ENCODE measurements at places on chromosomes 12 and 14.

DNA sequence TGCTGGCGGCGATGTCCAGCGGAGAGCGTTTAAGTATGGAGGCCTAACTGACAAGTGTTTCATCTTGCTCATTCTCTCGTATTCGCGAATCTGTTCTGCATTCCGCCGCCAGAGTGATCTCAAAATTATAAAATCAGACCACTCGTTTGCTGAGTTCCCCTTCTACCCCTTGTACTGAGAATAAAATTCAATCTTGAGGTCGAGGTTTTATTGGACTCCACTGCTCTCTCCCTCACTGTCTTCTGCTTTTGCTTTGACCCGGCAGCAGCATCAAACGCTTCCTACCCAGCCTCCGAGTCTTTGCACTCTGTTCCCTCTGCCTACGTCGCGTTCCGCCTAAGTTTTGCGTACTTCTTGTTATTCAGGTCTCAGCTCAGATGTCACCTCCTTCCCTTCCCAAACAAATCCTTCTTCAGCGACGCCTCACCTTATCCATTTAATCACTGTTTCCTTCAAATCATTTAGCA, 462 bp downstream of the KNTC1 start:
- no peak for DNase-seq

DNA sequence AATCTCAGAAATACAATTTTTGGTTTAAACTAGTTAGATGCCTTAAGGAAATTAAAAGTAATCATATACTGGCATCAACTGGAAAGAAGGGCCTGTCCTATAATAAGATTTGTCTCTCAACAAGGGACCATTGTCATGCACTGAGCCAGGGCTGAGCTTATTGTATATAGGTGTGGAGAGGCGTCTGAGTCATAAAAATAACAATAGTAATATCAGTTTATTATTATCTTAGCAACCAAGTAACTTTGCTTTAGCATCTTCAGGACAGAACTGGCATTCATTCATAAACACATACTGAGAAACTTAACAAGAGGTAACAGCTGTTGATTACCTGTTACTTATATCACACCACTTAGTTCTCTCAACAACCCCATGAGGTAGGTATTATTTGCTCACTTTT, 7.1 kb downstream of the KRT75 start:
- DNase-seq: no peak

GRCh38 chr12:96809522-96809921, 97.5 kb upstream of the NEDD1 start:
- DNase-seq: no peak

DNA sequence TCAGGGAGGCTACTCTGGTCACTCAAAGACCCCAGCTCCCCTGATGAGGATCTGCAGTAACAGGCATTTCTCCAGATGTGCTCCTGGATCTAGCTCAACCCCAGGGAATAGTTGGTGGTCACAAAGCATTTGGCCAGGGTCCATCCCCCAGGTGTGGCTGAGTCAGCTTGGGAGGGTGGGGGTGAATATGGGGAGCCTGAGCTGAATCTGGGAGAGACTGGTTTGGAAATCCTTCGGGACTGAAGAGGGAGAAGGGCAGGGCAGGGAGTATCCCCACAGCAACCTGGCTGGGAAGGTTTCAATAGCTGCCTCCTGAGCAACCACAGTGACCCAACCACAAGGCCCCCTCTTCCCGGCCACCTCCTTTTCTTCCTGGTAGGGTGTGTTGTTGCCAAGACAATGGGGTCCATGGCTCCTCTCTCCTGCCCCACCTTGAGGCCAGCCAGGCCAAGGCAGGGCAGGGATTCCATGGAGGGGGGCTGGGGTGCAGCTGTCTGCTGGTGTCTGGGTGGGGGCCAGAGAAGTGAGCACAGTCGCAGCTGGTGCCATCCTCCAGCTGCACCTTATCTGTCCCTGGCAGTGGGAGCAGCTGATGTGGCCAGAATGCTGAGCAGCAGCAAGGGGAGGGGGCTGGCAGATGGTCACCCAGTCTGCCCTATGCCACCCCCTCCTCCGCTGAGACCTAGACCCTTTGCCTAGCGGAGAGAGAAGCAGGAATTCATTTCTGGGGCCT, 5.5 kb downstream of the ASIC1 start:
- no peak for DNase-seq

GRCh38 chr14:76720382-76720813, 40.9 kb upstream of the VASH1 start:
- DNase-seq: peak; percentile 93

- no peak for DNase-seq
These were observed 4.7 kb upstream of the CHST11 start for GRCh38 chr12:104452087-104452486.

DNA sequence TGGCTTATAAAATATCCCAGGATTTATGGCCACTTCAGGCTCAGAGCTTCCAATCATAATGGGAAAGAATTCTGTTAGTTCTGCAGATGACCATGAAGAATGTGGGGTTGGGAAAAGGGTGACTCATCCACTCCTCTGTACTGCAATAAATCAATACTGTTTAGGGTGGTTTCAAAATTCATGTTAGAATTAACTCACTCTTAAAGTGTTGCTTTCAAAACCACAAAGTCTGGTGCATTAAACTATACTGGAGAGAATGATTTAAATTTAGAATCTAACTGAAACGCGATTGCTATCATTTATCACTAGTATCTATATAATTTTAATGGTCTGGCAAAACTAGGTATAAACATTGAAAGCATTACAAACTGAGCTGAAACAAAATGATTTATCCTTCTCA, 798 bp downstream of the CCDC198 start:
- no peak for DNase-seq

DNA sequence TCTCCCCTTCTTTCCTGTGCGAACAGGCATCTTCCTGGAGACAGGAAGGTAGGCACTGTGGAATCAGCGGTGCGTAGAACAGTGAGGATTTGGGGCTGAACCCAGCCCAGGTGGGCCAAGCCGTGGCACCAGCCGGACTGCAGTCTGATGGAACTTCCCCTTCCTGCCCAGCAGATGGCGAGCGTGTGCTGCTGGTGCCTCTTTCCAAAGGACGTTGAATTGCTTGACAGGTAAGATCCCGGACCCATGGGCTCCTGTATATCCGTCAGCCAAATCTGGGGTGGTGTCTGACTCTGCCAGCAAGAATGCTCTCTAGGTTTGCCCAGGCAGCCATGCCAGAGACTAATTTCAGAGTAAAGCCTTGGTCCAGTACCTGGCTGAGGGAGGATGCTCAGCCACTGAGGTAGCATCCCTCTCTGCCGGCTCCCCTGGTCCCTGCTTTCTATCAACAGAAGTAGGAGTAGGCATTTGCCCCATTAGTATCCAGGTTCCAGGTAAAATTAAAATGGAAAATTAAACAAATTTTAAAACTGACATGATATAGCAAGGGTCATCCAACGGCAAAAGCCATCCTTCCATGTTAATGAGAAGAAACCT, 21.1 kb upstream of the KCNA5 start:
- DNase-seq: peak; percentile 62

DNA sequence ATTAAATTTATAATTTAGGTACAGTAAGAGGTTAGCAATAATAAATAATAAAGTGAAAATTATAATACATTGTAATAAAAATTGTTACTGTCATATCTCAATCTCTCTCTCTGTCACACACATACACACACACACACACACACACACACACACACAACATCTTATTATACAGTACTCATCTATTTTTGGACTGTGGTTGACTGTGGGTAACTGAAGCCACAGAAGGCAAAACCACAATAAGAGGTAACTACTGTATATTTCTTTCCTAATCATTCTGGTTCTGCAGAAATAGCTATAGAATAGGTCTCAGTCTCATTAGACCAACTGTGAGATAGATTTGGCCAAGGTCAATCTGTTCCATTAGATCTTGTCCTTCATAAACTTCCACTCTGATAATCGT, 33.1 kb upstream of the PTPRO start:
- no peak for DNase-seq

- no peak for DNase-seq
These were observed 1.9 kb downstream of the ASCL1 start for GRCh38 chr12:102959391-102959790.

DNA sequence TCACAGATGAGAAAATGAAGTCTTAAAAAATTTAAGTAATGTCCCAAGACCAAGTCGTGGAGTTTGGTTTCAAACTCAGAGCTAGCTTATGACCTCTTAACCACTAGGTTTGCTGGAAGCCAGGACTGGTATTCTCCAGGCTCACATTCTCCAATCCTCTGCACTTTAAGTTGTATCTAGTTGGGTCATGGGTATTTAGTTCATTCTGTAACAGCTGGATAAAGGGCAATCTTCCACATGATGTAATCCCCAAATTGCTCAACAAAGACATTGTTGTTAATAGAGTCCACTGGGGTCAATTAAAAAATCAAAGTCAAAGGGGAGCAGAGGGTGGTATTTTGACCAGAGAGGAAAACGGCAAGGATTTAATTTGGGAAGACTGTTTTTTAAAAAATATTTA, 17.8 kb upstream of the GAS2L3 start:
- no peak for DNase-seq

All from left ventricle myocardium superior (tissue), 1 donor.